Left colon (tissue), 2 donors: ENCODE measurements at places on chromosomes 7 and 10.

DNA sequence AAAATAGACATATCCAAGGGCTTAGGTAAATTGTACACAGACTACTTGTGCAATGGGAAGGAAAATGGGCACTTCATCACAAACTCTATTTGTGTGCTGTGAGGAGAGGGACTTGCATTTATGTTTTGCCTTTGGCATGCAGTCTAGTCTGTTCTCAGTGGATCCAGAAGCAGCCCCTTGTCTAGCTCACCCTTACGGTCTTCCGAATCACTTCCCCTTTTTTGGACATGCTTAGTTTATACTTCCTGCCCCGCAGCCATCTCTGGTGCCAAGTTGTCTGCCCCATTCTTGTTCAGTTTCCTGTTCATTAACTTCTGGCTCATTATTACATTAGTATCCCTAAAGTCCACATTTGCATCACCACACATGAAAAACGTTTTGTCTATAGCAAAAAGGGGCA is 161.6 kb downstream of the NRCAM start:
- DNase-seq: no peak

GRCh38 chr10:90751107-90751997 is 106.5 kb downstream of the HTR7 start:
- DNase-seq: no peak

GRCh38 chr7:42746214-42746613 is 165.7 kb downstream of the C7orf25 start:
- DNase-seq: no peak

- no peak for DNase-seq
These were observed 73.6 kb downstream of the OTUD1 start for GRCh38 chr10:23512355-23513058.

- no peak for DNase-seq
These were observed 9.2 kb downstream of the EPHB6 start for GRCh38 chr7:142863891-142864685.

- no peak for DNase-seq
These were observed 3.1 kb downstream of the PTF1A start for GRCh38 chr10:23194966-23195845.

GRCh38 chr10:81814842-81815241 is 60.2 kb upstream of the NRG3 start:
- no peak for DNase-seq
